Right forelimb (tissue), 1 donor: ENCODE measurements at places on chromosomes 6 and 20.

- DNase-seq = no peak
Observed at GRCh38 chr6:166500246-166500645, 86.2 kb downstream of the RAMACL start.

GRCh38 chr6:168169624-168170023 is 90.6 kb upstream of the FRMD1 start:
- peak; percentile 15 for DNase-seq

GRCh38 chr6:32436995-32437836 is 2.5 kb upstream of the HLA-DRA start:
- no peak for DNase-seq

DNA sequence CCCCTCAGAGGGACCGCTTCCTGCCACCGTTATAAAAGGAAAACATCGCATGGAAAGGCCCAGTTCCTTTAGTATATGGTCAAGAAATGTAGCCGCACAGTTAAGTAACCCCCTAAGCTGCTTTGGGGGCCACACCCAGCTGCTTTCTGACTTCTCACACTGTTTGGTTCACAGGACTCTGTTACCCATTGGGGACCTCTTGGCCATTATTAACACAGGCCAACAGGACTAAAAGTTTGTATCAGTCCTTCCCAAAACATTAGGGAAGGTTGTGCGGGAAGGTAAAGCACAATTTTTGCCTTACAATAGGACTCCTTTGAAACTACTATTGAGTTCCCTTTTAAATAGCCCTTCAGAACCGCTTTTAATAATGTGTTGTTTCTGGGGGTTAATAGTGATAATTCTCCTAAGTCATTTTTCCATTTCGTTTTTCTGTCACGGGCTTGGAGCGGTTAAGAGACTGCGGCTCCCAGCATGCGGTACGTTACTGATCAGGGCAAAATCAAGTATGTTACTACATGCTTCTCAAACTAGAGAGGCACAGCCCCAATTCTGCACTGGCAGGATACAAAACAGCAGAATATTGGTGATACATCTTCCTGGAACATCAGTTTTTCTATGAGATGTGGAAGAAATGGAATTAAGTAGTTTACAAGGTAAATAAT is 668 bp upstream of the RPP40 start:
- no peak for DNase-seq

GRCh38 chr6:40116832-40117231 is 182.6 kb upstream of the MOCS1 start:
- no peak for DNase-seq

DNA sequence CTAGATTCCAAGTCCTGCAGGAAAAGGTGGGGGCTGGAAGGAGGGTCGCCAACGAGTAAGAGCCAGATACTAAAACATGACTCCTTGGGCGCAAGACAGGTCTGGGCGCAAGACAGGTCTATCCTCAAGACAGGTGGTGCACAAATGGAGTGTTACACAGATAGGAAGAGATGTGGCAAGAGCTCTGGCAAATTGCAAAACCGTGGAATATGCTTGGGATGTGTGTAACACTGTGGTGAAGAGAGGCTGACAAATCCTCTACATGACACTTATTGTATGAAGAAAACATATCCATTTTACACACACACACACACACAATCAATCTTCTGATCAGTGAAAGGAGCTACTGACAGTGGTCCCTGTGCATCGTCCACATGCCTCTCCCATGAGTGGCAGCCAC is 77.6 kb downstream of the TBC1D7 start:
- DNase-seq = no peak

DNA sequence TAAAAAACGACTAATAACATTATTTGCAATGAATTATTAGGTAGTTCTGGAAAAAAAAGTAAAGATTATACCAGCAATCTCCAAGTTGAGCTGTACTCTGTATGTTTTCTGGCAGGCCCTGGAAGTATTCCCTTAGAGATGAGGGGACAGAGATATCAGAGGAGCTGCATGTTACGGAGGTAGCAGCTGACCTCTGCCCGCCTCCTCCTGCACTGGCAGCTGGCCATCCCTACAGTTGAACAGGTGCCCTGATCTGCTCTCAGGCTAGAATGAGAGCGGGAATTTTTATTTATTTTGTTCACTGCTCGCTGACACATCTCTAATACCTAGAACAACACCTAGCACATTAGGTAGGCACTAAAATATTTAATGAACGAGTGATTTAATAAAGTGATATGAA is 23.1 kb downstream of the FBXL4 start:
- DNase-seq = no peak

GRCh38 chr20:2692886-2693285 is 306 bp downstream of the EBF4 start:
- DNase-seq = no peak

- no peak for DNase-seq
Observed at GRCh38 chr6:163789199-163789810, 374.8 kb downstream of the QKI start.

DNA sequence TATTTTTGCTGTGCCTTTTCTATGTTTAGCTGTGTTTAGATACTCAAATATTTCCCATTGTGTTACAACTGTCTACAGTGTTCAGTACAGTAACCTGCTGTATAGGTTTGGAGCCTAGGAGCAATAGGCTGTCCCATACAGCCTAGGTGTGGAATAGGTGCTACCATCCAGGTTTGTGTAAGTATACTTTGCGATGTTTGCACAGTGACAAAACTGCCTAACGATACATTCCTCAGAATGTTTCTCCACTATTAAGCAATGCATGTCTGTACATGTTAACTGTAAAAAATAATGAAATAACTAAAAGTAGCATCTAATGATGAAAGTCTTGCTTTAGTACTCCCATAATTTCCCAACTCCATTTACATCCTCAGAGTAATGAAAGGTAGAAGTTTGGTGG is 46.0 kb downstream of the SERAC1 start:
- DNase-seq = no peak

DNA sequence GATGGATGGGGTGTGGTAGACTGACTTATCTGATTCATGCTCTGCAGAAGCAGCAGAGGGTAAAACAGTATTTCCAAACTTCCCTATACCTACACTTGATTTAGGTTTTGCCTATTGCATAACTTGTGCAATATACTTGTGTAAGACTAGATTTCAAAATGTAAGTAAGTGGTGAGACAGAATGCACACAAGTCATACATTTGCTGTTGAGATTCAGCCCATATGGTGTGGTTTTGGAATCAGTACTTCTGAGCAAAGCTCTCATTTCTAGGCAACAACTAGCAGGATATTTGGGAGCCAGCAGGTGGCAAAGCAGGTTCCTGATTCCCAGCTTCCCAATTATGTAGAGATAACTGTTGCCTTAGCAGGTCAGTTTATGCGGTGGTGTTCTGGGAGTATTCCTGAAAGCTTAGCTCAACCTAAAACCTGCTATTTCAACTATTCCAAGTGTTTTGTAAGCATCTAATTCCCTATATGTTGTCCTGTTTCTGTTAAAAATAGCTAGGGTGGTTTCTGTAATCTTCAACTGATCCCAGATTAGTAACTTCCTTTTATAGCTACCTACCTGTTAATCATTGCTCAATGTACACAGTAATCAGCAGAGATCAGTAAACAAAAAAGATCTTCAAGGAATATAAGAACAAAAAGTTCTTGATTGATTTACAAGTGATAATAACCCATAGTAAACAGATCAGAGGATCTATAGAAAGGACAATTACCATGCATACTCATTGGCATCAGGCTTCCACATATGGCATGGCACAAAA is 8.5 kb upstream of the FABP7 start:
- no peak for DNase-seq

DNA sequence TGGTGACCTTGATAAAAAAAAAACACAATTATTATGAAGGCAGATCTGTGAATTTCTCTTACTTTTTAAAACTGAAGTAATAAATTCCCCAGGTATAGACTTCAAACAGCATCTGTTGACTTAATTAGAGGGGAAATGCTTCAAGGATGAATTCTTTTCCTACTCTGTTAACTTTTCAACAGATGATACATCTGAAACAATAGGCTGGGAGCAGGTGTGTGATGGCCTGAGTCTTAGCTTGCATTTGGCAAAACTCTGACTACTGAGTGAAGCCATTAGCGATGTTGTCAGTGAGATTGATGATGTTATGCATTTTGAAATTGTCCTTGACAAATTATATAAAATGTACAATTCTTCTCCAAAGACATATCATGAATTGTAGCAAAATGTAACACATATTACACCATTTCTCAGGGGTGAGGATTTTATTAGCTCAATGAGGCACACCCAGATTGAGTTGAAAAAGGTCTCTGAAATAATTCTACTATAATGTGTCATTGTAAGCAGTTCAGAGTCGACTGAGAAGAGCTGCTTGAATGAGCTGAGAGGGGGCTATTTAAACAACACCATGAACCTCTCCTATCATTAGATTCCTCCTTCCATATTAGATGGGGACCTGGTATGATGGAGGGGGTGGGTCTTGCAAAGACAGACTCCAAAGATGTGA is 39.6 kb upstream of the OGFRL1 start:
- DNase-seq = no peak

DNA sequence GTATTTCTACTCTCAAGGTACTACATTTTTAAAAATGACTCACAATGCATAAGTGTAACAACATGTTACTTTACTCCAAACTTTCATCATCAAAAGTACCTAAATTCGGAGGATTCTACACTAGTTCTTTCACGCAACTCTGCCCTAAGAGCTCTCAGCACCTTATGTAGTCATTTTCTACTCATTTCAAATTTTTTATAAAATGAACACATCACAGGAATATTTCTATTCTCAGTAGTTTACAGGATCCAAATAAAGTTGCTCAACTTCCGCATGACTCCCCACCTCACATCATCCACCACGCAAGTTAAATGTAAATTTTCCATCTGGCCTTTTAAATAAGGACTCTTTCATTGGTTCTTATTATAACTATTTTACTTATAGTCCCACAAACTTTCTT is 344.9 kb upstream of the MANEA start:
- no peak for DNase-seq

DNA sequence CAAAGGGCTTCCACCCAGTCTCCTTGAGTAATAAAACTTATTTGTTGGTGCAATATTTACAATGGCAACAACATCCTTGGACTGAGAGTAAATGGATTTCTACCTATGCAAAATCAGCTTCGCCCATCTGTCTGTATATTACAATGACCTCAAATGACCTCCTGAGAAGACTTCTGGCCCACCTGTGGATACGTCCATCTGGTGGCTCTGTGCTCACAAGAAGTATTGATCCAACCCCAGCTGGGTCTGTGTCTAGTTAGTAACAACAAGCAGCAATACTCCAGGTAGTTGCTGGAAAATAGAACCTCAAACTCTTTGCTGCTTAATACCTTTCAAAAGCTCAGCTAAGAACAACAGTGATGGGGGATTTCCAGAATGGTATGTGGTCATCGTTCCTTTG is 34.7 kb upstream of the GSTA4 start:
- DNase-seq = no peak

- DNase-seq = no peak
Observed at GRCh38 chr20:41391587-41392001, 25.0 kb upstream of the EMILIN3 start.

GRCh38 chr6:118100717-118101116 is 193.7 kb downstream of the SLC35F1 start:
- DNase-seq = no peak

GRCh38 chr20:63530788-63531160 is 6.4 kb downstream of the PTK6 start:
- peak; percentile 39 for DNase-seq

DNA sequence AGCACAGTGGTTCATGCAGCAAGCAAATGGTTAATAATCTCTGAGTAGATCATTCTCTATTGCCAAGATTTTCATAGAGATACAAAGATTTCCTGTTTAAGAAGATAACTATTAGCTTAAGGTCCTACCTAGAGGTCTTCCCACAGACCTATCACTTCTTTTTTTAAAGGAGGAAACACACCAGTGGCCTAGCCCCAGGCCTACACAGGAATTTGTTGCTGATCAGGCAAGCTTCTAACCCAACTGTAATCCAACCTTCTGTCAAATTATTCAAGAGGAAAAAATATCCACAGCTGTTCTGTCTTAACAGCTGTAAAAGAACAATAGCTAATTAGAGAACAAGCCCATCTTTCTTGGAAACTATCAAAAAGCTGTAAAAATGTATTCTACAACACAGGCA is 332.8 kb downstream of the BTBD9 start:
- no peak for DNase-seq

GRCh38 chr6:149924206-149924932 is 1.4 kb upstream of the RAET1G start:
- no peak for DNase-seq

DNA sequence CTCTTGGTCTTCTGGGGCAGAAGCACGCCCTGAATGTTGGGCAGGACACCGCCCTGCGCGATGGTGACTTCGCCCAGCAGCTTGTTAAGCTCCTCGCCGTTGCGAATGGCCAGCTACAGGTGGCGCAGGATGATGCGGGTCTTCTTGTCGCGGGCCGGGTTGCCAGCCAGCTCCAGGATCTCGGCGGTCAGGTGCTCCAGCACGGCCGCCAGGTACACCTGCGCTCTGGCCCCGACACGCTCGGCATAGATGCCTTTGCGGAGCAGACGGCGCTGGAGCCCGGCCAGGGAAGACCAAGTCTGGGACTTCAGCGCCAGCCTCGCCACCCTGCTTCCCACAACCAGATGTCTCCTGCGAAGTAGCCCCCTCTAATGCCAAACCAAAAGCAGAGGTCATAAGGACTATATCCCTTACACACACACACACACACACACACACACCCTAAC is 8.0 kb upstream of the SLC17A3 start:
- DNase-seq = no peak

- DNase-seq = no peak
Observed at GRCh38 chr20:51807720-51808250, 5.5 kb upstream of the SALL4 start.

GRCh38 chr6:129317931-129318820 is 391.8 kb downstream of the ARHGAP18 start:
- no peak for DNase-seq

GRCh38 chr6:163775313-163775712 is 360.8 kb downstream of the QKI start:
- DNase-seq = no peak

- no peak for DNase-seq
Observed at GRCh38 chr6:151379933-151380847, 11.2 kb downstream of the ZBTB2 start.

DNA sequence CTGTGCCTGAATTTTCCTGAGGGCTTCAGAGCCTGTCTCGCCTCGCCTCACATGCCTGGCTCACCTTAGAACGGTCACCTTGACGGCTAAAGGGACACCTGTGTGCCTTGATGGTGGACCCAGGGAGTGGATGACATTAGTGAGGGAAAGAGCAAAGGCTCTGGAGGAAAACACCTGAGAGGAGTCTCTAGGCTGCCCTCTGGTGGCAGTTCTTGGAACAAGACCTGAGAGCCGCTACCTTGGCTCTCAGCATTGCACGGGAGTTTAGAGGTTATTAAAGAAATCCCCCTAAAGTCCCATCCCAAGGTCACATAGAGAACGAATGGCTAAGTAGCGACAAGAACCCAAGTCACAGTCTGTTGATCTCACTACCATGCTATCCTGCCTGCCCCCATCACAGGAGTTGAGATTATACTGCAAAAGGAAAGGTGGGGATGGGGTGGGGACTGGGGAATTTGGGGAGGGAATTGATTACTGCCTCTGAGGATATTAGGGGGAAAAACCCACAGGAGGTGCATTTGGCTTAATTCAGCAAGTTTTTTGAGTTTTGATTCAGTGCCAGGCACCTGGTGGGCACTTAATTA is 7.9 kb upstream of the CDSN start:
- peak; percentile 59 for DNase-seq
